Activated CD4-positive, alpha-beta T cell treated with anti-CD3 and anti-CD28 coated beads, Interleukin-2, Interleukin-6, amounts not matched to agents 100 ng/mL and 50 ng/mL, durations not matched to agents 16 hours and 8 hours (primary cell): ENCODE measurements at places on chromosomes 11 and 22.
A peak's percentile ranks its signal among the peaks of the same experiment; 100 is the strongest.

- peak; percentile 93 for DNase-seq
Measured at GRCh38 chr11:48001438-48002021, 21.2 kb downstream of the PTPRJ start.

- no peak for DNase-seq
Measured at GRCh38 chr11:59669611-59670009, 773 bp upstream of the PATL1 start.

DNA sequence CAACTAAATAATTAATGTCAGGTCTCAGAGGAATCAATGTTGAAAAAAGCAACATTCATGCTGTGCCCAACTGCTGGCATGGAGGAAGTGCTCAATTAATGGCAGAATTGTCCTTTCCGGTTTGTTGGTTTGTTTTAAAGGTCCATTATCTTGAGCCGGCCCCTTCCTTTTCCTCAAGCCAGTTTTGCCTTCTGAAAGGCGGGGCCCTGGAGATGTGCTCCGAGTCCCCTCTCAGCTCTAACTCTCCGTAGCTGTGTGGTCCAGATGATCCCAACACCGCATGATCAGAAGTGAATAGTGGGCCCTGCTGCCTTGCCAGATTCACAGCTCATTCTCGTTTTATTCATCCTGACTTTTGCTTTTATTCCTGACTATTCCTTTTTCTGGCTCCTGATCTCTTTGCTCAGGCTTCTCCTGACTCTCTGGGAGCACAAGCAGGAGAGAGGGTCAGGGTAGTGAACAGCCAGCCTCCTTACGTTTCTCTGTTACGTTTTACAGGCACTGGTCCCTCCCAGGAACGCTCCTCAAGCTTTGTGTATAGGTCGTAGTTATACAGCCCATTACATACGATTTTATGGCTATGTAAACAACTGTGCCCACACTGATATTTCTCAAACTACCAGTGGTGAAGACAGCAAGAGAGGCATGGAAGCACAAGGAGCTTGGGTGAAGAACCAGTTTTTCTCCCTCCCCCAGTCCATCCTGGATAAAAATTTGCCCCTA lies 265.9 kb downstream of the LARGE1 start:
- no peak for DNase-seq

- DNase-seq: no peak
Measured at GRCh38 chr22:47130883-47131631, 368.6 kb downstream of the TBC1D22A start.

DNA sequence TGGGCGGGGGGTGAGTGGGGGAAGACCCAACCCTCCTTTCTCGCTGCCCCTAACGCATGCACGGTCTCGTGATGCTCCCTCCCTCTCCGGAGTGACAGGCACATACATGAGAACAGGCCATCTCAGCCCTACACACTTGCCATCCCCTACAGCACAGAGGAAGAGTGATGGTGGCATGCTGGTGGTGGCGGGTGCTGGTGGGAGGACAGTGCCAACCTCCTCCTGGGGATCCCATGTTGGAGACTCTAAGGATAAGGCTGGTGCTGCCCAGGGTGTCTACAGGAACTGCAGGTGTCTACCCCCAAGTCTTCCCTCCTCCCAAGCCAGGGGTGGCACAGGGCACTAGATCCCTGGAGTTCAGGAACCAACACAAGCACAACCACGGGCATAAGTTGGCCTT lies 6.7 kb upstream of the NLRX1 start:
- no peak for DNase-seq

DNA sequence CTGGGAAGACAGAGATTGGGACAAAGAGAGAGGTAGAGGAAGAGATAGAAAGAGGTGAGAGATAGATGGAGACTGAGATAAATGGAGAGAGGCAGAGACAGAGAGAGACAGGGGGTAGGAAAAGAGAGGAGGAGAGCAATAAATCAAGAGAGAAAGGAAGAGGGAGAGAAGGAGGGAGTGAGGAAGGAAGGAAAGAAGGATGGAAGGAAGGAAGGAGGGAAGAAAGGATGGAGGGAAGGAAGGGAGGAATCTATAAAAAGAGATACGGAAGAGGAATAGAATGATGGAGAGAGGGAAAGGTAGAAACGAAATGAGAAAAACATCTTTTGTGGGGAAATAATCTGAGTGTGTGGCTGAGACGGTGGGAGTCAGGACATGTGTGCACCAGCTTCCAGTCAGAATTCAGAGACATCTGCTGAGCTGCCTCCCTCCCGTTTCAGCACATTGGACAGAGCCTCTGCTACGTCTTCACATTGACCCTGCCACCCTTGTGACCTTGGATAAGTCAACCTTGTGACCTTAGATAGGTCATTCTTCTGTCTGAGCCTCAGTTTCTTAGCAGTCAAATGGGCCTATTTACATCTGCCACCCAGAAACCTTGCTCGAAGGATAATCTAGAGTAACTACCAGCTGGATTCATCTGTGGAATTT lies 417.8 kb downstream of the MIAT start:
- no peak for DNase-seq

- DNase-seq: no peak
Measured at GRCh38 chr11:9851366-9851765, 187.5 kb downstream of the SWAP70 start.

- DNase-seq: no peak
Measured at GRCh38 chr22:29147331-29147899, 58.3 kb upstream of the EMID1 start.

- no peak for DNase-seq
Measured at GRCh38 chr22:43277987-43278601, 65.1 kb downstream of the SCUBE1 start.

DNA sequence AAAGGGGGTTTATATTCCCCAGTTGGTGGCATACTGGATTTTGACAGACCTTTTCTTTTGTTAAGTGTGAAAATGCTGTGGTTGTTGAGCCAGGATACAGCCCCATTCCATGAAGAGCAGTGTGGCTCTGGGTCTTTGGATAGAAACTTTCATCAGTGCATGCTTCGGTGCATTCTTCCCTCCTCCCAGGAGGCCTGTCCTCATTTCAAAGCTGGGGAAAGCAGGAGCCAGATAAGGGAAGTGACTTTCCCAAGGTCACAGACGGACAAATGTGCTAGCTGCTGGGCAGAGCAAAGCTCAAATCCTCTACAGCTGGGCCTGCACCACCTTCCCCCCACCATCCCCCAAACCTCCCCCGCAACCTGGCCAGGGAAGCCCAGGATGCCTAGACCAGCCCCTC lies 184.5 kb upstream of the NTM start:
- no peak for DNase-seq

- no peak for DNase-seq
Measured at GRCh38 chr11:69261116-69261515, 32.8 kb upstream of the MYEOV start.

- DNase-seq: peak; percentile 48
Measured at GRCh38 chr22:34111210-34111824, 191.0 kb upstream of the LARGE1 start.

DNA sequence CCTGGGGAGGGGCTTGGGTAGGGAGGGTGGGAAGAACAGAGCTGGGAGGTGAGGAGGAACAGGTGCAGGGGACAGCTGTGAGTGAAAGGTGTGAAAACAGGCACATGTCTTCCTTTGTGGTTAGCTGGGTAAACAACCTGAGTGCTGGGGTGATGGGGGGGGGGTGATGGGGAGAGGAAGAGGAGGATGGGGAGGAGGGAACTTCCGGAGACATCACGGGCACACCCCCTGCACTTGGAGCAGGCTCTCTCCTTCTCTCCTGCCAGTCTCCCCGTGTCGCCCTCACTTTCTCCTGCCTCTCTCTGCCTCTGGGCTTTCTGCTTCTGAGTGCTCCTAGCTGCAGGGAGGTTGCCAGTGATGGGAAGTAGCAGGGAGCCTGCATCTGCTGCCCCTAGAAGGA lies 8.8 kb downstream of the CXCR5 start:
- DNase-seq: peak; percentile 58

GRCh38 chr11:22337596-22338485 lies at the start of gene SLC17A6:
TSS of gene SLC17A6 (plus strand) at chr11:22338381. CDS start at chr11:22338534, 153 bp downstream.
- peak; percentile 33 for DNase-seq

GRCh38 chr11:17585911-17586695 lies 39.0 kb downstream of the OTOG start:
- DNase-seq: no peak

DNA sequence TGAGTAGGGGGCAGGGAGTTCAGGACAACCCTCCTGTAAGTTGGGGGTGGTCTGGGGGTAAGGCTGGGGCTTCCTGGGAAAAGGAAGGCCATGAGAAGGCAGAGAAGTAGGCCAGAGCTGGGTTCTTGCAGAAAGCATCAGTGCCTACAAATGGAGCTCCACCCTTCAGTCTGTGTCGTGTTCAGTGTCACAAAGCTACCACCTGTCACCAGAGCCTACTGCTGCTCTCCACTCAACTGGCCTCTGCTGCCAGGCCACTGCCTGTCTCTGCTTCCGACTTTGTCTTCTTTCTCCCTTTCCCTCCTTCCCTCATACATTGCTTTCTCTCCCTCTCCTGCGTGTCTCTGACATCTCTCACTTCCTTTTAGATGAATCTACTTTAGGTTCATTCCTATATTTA lies 3.4 kb upstream of the WBP2NL start:
- DNase-seq: no peak

- no peak for DNase-seq
Measured at GRCh38 chr11:20688761-20689160, 19.4 kb downstream of the NELL1 start.

DNA sequence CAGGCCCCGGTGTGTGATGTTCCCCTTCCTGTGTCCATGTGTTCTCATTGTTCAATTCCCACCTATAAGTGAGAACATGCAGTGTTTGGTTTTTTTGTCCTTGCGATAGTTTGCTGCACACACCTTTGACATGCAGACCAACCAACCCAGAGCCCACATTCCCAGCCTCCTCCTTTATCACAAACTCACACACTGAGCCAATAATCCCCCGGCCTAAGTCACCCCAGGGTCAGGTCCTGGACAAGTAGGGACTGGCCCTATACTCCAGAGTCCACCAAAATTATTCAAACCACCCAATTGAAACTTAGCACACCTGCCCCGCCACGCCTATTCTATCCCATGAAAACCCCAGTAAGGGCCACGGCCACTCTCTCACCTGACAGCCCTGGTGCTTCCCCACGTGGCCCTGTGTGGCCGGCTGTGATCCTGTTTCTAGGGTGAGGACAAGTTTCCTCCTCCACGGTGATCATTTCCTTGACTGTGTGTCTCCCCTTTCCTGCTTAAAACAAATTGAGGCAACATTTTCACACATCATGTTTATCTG lies 83.1 kb upstream of the SLC22A12 start:
- DNase-seq: no peak

- no peak for DNase-seq
Measured at GRCh38 chr11:33001281-33001680, 14.4 kb upstream of the DEPDC7 start.

- no peak for DNase-seq
Measured at GRCh38 chr11:116193321-116194131, 579.3 kb downstream of the BUD13 start.

GRCh38 chr11:66133216-66133775 lies 63.2 kb downstream of the PACS1 start:
- DNase-seq: no peak

DNA sequence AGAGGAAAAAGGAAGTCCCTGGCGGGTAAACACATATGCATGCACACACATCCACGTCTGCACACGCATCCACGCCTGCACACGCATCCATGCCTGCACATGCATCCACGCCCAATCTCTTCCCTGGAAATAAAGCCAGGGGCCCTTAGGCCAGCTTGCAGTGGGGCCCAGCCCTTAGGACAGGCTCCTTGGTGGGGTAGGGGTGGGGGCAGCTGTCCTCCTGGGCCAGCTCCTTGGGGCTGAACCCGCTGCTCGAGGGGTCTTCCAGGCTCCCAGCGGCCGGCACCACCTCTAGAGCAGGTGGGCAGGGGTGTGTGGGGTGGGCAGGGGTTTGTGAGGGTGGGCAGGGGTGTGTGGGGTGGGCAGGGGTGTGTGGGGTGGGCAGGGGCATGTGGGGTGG lies 1.9 kb downstream of the C11orf21 start:
- DNase-seq: no peak

- DNase-seq: no peak
Measured at GRCh38 chr11:59573216-59573615, 42.4 kb downstream of the OSBP start.

DNA sequence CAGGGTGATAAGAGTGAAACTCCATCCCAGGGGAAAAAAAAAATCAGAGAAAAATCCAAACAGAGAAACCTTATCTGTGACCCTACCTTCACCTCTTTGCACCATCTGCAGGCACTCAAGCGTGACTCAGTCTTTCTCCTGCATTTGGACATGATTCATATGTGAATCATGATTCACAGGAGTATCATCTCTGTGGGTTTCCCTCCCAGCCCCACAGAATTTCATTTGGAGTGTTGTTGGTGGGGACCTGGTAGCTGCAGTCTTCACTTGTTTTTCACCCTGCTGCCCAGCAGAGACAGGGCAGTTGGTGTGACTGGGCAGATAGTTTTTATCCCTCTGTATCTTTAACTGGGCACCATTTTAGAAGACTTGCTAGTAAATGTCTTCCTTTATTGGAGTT lies 75.7 kb downstream of the DEPDC5 start:
- peak; percentile 86 for DNase-seq

DNA sequence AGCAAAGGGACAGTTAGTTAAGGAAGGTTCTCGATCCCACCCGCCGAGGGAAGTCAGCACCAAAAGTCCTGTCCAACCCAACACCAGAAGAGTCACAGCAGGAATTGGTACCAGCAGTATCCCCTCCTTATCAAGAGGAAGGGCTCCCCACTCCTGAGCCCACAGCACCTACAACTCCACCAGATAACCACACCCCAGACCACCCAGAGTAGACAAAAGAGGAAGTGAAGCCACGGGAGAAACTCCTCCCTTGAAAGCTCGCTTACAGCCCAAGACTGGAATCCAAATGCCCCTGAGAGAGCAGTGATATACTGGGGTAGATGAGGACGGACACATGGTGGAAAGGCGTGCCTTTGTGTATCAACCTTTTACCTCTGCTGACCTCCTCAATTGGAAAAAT lies 7.3 kb upstream of the CD5 start:
- no peak for DNase-seq

DNA sequence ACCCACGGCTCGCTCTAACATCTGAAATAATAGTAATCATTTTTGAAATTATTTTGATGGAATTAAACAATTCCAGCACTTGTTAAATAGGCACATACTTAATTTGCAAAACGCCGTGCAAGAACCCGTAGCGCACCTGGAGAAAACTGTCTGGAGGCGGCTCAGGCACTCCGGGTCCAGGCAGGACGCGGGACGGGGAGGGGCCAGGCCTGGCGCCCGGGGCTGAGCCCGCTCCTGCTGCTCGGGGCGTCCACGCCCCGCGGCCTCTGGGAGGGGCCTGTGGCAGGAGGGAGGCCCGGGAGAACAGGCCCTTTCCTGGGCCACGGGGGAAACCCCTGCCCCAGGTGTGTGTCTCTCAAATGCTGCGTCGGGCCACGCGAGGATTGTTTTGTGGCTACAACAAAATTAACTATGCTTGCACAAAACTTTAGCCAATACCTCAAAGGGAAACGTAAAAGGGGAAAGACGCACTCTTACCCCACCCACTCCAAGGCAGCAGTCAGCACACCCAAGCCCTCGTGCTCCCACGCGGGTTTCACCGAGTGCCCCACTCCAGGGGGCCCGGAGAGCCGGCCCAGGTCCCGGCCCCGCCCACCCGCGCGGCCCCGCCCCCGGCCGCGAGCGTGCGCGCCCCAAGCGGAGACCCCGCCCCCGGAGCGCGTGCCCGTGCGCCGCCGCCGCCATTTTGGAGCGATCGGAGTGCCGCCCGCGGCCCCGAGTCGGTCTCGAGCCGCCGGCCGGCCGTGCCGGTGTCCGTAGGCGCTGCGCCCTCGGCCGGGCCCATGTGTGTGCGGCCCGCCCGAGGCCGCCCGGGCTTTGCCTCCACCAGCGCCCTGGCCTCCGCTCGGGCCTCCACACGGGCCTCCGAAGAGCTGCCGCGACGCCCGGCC lies at the start of gene PPP6R2:
Gene PPP6R2 (plus strand): TSS at position 677 of the 890 bp plus-strand sequence. CDS start 50,582 bp downstream, outside the sequence.
- DNase-seq: peak; percentile 90

GRCh38 chr11:93537767-93538261 lies 5.4 kb downstream of the SMCO4 start:
- DNase-seq: no peak
